ENCODE measurements at places on chromosomes 16 and 17. TPM values are rescaled to one million over a fixed set of nuclear protein-coding genes. Genes with fewer than 3 reads are reported as not detected.
A peak's percentile ranks its signal among the peaks of the same experiment; 100 is the strongest.

- no peaks in the 10 kb centered on the region for H3K27me3 ChIP-seq
- no peak overlapping the region for H3K4me3 ChIP-seq
- no peak for DNase-seq
- H3K27ac ChIP-seq: no peak overlapping the region
- peaks cover 12% of the 10 kb centered on the region for H3K4me1 ChIP-seq
Observed at GRCh38 chr16:79168321-79168720, 432.2 kb downstream of the MAF start.

- DNase-seq: no peak
- no peak overlapping the region for H3K27ac ChIP-seq
- peaks cover 29% of the 10 kb centered on the region for H3K4me1 ChIP-seq
Observed at GRCh38 chr17:63999680-64000531, 1.8 kb downstream of the PRR29 start.

GRCh38 chr17:63945784-63946439 lies 13.8 kb upstream of the CD79B start:
- no peaks in the 10 kb centered on the region for H3K36me3 ChIP-seq
- no peak overlapping the region for H3K27ac ChIP-seq
- H3K4me1 ChIP-seq: peaks cover 6% of the 10 kb centered on the region
- H3K4me3 ChIP-seq: no peak overlapping the region
- DNase-seq: no peak

The RAB11FIP4 gene
- total RNA-seq: 13.5 TPM

- H3K36me3 ChIP-seq: no peaks in the 10 kb centered on the region
- no peaks in the 10 kb centered on the region for H3K27me3 ChIP-seq
- no peak overlapping the region for H3K4me3 ChIP-seq
Observed at GRCh38 chr16:28935346-28935745, 3.6 kb downstream of the CD19 start.

- H3K27me3 ChIP-seq: no peaks in the 10 kb centered on the region
- H3K4me3 ChIP-seq: no peak overlapping the region
- DNase-seq: peak; percentile 91
- peaks cover 18% of the 10 kb centered on the region for H3K36me3 ChIP-seq
- peaks cover 36% of the 10 kb centered on the region for H3K4me1 ChIP-seq
Observed at GRCh38 chr17:81090361-81091136, 55.6 kb downstream of the BAIAP2 start.

DNA sequence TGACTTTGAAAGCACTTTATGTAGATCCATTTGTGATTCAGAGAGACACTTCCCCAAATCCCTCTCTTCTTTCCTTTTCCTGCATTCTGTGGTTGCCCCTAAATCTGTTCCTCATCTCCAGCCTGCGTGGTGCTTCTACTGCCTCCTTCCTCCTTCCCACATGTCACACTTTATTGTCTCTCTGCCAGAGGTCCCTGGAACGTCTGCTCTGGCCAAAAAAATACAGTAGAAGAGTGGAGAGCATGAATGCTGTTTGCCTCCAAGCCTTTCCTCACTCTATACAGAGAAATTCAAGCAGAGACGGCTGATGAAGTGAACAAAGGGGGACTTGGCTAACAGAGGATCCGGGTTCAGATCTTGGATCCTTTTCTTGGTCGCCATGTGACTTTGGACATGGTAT lies 22.8 kb upstream of the IRX3 start:
- no peaks in the 10 kb centered on the region for H3K27me3 ChIP-seq
- no peaks in the 10 kb centered on the region for H3K4me1 ChIP-seq
- no peaks in the 10 kb centered on the region for H3K36me3 ChIP-seq
- no peak overlapping the region for H3K4me3 ChIP-seq

- H3K4me3 ChIP-seq: no peak within 1 kb of the TSS
- H3K27ac ChIP-seq: no peak within 1 kb of the TSS
- peaks cover 48% of the 10 kb centered on the region for H3K36me3 ChIP-seq
- DNase-seq: peak; percentile 54
- H3K4me1 ChIP-seq: no peaks in the 10 kb centered on the region
Observed at GRCh38 chr17:28364665-28365363, at the start of gene SEBOX. Gene SEBOX (minus strand): TSS chr17:28365199. CDS start chr17:28365151, 48 bp downstream.

DNA sequence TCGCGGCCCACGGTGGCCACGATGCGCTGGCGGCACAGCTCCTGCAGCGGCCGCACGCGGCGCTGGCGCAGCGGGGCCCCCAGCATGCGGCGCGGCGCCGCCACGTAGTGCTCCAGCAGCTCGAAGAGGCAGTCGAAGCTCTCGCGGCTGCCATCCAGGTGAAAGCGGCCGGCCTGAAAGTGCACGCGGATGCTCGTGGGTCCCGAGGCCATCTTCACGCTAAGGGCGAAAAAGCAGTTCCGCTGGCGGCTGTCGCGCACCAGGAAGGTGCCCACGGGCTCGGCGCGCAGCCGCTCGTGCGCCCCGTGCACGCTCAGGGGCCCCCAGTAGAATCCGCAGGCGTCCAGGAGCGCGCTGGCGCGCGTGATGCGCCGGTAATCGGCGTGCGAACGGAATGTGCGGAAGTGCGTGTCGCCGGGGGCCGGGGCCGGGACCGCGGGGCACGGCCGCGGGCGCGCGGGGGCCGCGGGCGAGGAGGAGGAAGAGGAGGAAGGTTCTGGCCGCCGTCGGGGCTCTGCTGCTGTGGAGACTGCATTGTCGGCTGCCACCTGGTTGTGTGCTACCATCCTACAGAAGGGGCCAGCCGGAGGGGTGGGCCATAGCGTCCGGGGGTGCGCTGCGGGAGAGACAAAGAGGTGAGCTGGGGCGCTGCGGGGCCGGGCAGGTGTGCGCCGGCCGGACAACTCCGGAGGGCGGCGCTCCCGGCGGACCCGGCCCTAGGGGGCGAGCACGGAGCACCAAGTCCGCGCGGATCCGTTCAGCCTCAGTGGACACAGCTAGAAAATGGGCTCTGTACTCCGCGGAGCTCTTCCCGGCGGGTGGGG lies 879 bp downstream of the SOCS1 start:
- H3K4me1 ChIP-seq: peaks cover 34% of the 10 kb centered on the region
- H3K36me3 ChIP-seq: peaks cover 5% of the 10 kb centered on the region
- H3K27ac ChIP-seq: peak overlapping the region; percentile 98
- peak overlapping the region; percentile 81 for H3K4me3 ChIP-seq
- H3K27me3 ChIP-seq: no peaks in the 10 kb centered on the region

The KRT39 gene
- 0.35 TPM for total RNA-seq

DNA sequence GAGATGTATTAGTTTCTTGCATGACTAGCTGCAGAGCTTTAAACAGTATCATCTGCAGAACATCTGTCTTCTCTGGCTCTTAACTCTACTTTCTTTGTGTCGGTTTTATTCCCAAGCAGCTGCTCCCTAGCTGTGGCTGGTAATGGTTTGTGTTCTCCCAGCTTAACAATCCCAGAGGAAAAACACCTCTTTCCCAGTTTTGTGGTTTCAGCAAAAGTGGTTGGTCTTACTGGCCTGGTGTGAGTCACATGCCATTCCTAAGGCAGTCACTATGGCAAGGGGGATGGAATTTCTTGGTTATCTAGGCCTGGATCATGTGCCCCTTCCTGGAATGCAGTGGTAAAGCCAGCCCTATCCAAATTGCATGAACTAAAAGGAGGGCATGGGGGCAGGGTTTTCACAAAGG lies 27.5 kb downstream of the OMG start:
- peaks cover 22% of the 10 kb centered on the region for H3K36me3 ChIP-seq
- no peak for DNase-seq
- no peak overlapping the region for H3K4me3 ChIP-seq

GRCh38 chr16:27951489-27952120 lies 111.9 kb downstream of the GSG1L start:
- no peaks in the 10 kb centered on the region for H3K27me3 ChIP-seq
- H3K4me3 ChIP-seq: no peak overlapping the region
- H3K27ac ChIP-seq: no peak overlapping the region
- no peaks in the 10 kb centered on the region for H3K36me3 ChIP-seq
- no peaks in the 10 kb centered on the region for H3K4me1 ChIP-seq

The NQO1 gene
- 77.7 TPM for total RNA-seq

- H3K27ac ChIP-seq: no peak overlapping the region
- no peak for DNase-seq
- no peaks in the 10 kb centered on the region for H3K36me3 ChIP-seq
Observed at GRCh38 chr17:12536472-12536871, 129.2 kb upstream of the MYOCD start.

DNA sequence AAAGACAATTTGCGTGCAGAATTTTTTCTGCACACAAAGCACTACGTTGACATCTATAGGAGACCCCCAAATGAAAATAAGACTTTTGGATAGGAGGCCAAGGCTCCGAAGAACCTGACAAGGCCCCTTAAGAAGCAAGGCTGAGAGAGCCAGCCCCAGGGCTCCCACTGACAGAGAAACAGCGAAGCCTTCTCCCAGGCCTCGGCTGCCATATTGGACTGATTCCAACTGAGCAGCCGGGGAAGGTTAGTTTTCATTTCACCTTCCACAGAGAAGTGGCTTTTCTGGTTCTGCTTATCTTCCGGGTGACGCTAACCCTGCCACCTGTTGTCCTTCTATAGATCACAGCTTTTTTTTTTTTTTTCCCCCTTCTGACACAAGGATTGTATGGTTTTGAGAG lies 356.7 kb downstream of the SOX9 start:
- no peak overlapping the region for H3K27ac ChIP-seq
- H3K27me3 ChIP-seq: no peaks in the 10 kb centered on the region
- H3K36me3 ChIP-seq: no peaks in the 10 kb centered on the region
- no peak overlapping the region for H3K4me3 ChIP-seq
- no peaks in the 10 kb centered on the region for H3K4me1 ChIP-seq

Measured in upper lobe of right lung (tissue), 1 donor.